ENCODE measurements at places on chromosomes 12 and 14.

DNA sequence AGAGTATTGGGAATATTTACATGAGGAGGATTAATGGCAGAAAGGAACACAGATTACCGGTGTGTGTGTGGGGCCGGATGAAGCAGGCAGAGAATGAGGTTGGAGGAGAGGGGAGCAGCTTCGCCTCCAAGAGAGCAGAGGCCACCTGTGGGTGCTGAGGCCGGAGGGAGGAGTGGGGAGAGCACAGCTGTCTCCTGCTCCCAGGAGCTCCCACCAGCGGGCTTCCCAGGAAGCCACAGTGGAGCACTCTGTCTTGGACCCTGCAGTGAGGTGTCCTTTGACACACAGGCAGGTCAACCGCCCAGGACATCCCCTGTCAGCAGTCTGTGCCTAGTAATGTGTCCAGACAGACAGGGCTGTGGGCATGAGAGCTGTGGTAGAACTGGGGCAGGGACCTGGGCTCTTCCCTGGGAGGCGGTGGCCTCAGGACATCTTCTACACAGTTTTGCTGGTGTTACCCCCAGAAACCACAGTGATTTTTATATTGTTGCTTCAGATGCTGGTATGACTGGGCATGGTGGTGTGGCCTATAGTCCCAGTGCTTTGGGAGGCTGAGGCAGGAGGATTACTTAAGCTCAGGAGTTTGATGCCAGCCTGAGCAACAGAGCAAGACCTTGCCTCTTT lies 18.5 kb upstream of the AMN start:
- DNase-seq = no peak

GRCh38 chr12:104785886-104786285 lies 172.2 kb downstream of the SLC41A2 start:
- DNase-seq = no peak

GRCh38 chr12:59624732-59625460 lies 29.1 kb downstream of the SLC16A7 start:
- no peak for DNase-seq

- DNase-seq = no peak
Observed at GRCh38 chr14:64502887-64503433, 678 bp downstream of the ZBTB25 start.

DNA sequence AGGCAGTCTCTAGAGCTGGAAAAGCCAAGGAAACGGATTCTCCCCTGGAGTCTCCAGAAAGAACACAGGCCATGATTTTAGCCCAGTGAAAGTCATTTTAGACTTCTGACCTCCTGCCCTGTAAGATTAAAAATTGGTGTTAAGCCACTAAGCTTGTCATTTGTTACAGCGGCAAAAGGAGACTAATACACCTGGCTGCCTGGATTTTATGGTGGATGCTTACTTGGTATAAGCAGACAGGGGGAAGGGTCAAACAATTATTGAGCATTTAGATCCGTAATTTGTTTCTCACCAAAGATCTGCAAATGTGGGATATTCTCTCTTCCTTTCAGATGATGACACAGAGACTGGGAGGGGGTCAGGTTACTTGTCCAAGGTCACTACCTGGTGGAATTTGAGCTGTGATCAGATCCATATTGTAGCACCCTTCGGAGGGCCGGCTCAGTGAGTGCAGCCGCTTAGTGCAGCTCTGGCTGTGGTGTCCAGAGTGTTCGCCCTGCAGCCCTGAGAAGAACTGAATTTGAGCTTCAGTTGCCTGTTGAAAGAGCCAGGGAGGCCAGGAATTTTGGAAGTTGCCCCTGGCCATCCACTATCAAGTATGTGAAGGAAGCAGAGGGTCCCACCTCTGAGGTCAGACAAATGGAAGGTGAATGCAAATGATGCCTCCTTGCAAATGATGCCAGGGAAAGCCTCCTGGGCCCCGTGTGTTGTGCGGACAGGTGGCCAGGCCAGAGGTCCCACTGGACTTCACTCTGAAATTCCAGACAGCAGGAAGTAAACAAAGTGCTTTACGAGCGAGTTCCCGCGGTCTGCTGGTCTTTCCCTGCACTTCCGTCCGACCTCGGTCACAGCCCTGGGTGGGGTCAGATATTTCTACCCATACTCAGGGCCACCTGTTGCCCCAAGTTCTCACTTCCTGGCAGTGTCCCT lies 15.1 kb downstream of the GLRX5 start:
- no peak for DNase-seq

- DNase-seq = no peak
Observed at GRCh38 chr12:89962648-89963047, 254.0 kb upstream of the ATP2B1 start.

- DNase-seq = no peak
Observed at GRCh38 chr12:14614704-14615121, 47.0 kb upstream of the PLBD1 start.

- no peak for DNase-seq
Observed at GRCh38 chr14:22502551-22502950, 86.5 kb downstream of the DAD1 start.

GRCh38 chr12:22064968-22065367 lies 18.9 kb downstream of the CMAS start:
- no peak for DNase-seq

DNA sequence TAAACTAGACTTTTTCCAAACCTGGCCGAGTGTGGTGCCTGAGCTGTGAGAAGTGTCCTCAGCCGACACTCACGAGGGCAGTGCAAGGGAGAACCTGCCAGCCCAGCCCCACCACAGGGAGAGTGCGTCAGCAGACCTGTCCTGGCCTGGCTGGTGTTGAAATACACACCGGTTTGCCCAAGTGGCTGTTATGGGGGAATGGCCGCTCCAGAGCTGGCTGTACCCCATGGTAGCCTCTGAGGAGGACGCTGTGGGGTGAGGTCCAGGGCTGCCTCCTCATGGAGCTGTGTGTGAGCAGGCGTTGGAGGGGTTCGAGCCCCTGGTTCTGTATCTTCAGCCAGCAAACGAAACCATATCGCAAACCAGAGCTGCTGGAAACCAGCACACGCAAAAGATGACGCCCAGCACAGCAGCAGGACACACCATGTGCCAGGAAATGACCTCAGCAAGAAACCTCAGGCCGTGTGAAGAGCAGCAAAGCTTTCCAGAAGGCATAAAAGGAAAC lies 9.4 kb downstream of the ANKRD9 start:
- DNase-seq = no peak

DNA sequence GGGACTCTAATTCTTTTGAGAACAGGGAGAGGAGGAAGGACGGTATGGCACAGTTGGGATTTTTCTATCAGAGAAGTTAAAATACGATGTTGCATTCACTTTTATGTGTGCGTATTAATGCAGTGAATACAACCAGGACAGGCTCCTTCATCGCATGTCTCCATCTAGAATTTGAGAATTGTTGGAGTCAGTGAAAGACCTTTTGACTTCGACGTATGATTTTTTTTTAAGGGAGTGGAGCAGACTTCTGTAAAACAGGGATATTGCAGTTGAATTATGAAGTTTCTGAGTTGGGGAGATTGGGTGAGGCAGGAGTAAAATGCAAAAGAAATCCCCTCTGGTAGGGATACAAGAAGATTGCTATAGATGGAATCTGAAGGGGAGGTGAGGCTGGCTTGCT lies 9.6 kb upstream of the TBX3 start:
- DNase-seq = no peak

- DNase-seq = no peak
Observed at GRCh38 chr14:49942090-49942489, 49.2 kb downstream of the ARF6 start.

- DNase-seq = no peak
Observed at GRCh38 chr12:31906557-31907301, 52.5 kb upstream of the RESF1 start.

GRCh38 chr12:69154585-69155363 lies 84.6 kb upstream of the CPSF6 start:
- DNase-seq = peak; percentile 86

- DNase-seq = no peak
Observed at GRCh38 chr14:75469606-75470237, 41.9 kb downstream of the JDP2 start.

- DNase-seq = no peak
Observed at GRCh38 chr12:94174576-94174975, 26.2 kb downstream of the PLXNC1 start.

GRCh38 chr12:74514098-74514872 lies 23.4 kb upstream of the ATXN7L3B start:
- no peak for DNase-seq

DNA sequence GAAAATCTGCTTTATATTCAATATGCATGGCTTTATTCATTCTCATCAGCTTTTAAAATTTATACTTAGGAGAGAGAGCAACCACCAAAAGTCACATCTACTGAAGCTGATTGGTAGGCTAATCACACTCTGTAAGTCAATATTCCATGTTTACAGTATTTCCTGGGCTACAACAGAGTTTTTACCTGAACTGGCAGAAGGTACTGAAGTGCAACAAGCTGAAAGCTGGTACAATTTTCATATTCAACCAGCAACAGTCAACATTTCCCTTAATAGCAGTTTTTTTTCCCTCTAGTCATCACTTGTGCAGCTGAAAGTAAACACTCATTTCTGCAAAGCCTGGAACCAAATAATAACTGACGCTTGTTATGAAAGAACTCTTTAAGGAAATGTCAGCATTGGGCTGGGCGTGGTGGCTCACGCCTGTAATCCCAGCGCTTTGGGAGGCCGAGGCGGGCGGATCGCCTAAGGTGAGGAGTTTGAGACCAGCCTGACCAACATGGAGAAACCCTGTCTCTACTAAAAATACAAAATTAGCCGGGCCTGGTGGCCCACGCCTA lies 12.9 kb downstream of the BRAP start:
- DNase-seq = no peak

GRCh38 chr12:88764781-88765480 lies 184.7 kb upstream of the KITLG start:
- DNase-seq = no peak

DNA sequence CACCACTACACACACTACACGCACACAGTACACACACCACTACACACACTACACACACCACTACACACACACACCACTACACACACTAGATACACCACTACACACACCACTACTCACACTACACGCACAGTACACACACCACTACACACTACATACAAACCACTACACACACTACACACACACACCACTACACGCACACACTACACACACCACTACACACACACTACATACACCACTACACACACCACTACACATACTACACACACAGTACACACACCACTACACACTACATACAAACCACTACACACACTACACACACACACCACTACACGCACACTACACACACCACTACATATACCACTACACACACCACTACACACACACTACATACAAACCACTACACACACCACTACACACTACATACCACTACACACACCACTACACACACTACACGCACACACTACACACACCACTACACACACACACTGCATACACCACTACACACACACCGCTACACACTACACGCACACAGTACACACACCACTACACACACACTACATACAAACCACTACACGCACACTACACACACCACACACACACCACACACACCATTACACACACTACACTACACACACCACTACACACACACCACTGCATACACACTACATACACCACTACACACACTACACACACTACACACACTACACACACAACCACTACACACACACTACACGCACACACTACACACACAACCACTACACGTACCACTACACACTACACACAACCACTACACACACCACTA lies 11.7 kb downstream of the NOC4L start:
- DNase-seq = no peak

- no peak for DNase-seq
Observed at GRCh38 chr12:66247741-66248140, 54.6 kb upstream of the HELB start.

DNA sequence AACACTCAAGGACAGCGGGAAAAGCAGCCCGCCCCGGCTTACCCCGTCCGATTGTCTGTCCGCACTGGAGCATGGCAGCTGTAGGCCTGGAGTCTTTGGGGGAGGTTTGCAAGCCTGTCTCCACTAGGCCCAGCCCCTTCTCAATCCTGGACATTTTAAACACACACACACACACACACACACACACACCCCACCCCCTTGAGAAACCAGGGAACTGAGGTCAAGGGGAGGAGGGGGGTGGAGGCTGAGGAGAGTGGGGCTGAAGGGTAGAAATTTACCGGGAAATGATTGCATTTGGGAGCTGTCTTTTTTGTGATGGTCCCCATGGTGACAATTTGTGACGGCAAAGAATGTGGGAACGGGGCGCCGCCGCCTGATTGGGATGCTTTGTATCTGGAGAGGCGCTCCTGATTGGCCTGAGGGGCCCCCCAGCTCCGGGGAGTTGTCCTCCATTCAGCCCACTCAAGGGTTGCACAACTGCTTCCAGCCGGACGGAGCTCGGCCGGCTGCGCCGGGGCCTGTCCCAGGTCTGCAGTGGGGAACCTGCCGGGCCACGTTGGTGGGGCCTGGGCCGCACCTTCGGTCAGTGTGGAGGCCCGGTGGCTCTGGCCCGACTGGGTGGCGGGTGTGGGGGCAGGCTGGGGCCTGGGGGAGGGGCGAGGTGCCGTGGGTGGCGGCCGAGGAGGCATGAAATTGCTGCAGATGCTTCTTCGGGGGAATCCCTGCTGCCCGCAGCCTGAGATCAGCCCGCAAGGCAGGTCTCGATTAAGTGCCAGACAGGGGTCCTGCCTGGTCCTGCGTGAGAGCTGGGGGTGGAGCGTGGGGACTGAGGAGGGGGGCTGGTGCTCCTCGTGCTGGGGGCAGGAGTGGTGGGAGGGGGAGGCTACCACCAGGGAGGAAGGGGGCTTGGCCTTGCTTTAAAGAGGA lies at the start of gene FAM181A:
TSS of gene FAM181A (plus strand) at position 472 of the 927 bp plus-strand sequence. CDS start 942 bp downstream, outside the sequence.
- DNase-seq = peak; percentile 20

- DNase-seq = no peak
Observed at GRCh38 chr12:87768501-87769287, 260.5 kb downstream of the C12orf50 start.

DNA sequence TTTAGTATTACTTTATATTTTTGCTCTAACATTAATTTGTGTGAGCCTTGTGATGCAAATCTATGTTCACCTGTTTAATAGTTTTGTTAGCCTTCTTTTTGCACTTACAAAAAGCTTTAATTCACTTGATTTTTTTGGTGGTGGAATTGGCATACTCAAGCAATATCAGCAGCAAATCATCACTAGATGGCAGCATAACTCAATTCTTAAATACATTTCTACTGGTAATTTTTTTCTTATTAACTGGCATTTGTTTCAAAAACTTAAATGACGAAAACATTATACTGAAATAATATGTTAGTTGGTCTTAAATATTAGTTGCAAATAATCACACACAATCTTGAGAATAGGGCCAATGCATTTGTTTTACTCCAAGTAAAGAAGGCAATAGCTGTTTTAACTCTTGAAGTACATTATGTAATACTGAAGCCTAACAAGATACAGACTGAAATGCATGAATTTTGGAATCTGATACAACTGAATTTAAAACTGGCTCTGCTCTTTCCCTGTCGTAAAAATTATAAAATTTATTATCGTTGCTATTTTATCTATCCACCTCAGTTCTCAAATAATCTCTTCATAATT lies 151.5 kb downstream of the ATXN7L3B start:
- no peak for DNase-seq

DNA sequence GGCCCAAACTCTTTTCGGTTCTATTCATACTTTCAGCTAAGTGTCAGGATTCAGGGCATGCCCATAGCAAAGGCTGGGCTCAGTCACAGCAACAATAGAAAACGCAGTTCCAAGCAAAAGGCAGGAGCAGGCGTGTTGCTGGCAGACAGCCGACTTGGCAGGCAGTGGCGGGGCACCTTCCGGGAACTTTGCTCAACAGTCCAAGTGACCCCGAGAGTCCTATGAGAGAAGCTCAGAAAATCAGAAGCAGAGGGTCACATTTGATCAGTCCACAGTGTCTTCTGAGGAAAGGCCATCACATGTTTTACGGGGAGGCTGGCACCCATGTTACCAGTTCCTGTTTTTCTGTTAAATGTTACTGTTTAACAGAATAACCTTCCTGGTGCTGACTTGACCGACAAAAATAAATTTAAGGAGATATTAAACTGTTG lies 115.0 kb downstream of the DACT1 start:
- DNase-seq = peak; percentile 15

GRCh38 chr12:114412825-114413749 lies 7.1 kb upstream of the TBX5 start:
- DNase-seq = no peak
